ENCODE measurements at places on chromosomes 6 and 20. TPM values are rescaled to one million over a fixed set of nuclear protein-coding genes. Genes with fewer than 3 reads are reported as not detected.

The LINC00237 gene
- not detected for total RNA-seq

The HNF4A gene
- total RNA-seq: not detected

The FAM210B gene
- total RNA-seq: 31.1 TPM

The PTK7 gene
- total RNA-seq: 6.6 TPM

The SPTLC3 gene
- total RNA-seq: 8.1 TPM

DNA sequence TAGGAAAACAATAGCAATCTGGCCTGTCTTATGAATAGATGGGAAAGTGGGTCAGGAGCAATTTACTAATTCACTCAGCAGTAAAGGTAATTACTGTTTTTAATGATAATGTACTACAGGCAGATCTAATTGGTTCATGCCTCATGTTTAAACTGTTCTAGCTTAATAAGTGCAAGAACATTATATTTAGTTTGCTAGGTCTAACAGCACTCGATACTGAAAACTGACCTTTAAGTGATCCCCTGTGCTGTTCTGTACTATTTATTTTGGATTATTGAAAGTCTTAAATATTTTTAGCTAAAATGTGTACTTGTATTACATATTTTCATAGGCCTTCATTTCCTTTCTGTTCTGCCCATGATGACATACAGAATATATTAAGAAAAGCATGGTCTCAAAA is 998.0 kb upstream of the GJE1 start:
- no peak for DNase-seq
